ENCODE measurements at places on chromosomes 2 and 18.

DNA sequence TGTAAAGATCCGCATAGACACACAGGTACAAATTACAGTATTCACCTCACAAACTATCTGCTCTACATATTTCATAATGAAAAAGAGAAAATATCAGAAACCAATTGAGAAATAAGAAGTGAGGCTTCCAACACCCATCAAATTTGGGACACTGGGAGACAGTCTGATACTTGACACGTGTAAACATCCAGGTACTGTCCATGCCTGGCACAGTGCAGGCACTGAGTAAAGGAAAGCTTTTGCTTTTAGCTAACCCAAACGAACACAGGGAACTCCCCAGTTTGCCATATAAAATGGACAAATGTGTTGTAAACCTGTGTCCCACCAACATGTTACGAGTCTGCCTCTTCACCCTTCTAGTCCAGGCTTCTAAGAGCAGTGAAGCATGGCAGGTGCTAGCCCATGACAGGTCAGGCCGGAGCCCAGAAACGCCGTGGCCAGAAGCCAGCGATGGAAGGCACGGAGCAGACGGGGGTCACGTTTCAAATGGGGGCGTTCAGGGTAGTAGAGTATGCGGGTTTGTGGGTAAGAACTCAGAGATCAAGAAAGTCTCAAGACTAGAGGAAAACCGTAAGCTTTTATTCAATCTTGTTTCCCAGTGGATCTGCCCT lies 27.0 kb downstream of the CDH2 start:
- no peak for DNase-seq

GRCh38 chr18:9148203-9148552 lies 11.6 kb downstream of the ANKRD12 start:
- no peak for DNase-seq

DNA sequence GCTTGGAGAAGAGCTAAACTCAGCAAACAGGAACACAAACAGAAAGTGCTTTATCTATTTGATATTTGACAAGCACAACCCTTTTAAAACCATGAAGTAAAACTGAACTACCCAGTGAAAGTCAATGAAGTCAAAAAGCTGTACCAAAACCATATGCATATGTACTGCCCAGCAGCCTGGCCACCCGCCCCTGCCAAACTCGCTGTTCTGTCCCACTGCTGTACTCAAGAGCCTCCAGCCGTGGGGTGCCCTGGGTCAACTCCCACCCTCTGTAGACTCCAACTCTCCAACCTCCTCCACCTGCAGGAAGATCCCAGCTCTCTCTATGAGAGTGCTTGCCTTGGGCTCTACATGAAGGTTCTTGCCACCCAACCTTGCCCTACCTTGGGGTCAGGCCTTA lies 268.2 kb downstream of the AGPS start:
- no peak for DNase-seq

- no peak for DNase-seq
These were observed 304.9 kb downstream of the STK39 start for GRCh38 chr2:167942366-167943081.

DNA sequence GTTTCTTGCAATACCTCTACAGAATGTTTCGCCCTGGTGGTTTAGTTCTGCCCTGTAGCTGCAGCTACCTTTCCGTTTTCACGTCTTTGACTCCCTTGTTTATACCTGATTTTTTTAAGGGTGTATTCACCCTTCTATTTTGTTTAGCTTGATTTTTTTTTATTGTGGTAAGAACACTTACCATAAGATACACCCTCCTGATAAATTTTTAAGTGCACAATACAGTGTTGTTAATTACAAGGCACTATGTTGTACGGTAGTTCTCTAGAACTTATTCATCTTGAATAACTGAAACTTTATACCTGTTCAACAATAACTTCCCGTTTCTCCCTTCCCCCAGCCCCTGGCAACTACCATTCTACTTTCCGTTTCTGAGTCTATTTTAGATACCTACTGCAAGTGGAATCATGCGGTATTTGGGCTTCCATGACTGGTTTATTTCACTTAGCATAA lies 48.9 kb upstream of the NABP1 start:
- DNase-seq, result no peak

GRCh38 chr2:8058652-8059051 lies 623.2 kb upstream of the ID2 start:
- no peak for DNase-seq

DNA sequence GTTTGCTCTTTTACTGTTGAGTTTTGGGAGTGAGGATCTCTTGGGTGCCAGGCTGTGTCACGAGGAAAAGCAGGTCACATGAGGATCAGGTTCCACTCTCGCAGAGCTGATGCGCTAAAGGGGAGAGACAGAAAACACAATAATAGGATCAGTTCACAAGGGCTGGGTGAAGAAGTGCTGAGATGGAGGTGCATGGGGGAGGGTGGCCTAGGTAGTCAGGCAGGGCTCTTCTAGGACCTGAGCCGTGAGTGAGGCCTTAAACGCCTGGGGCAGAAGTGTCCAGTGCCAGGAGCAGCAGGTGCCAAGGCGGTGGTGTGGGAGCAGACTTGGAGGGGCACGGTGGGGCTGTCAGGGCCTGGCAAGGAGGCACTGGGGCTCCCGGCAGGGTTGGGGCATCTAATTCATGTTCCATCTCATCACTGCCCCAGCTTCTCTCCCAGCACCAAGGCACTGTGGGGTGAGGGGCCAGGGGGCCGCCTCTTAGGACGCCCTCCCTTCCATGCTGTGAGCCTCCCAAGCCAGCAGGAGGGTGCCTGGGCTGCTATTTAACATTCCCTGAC lies 9.3 kb downstream of the KCNIP3 start:
- no peak for DNase-seq

GRCh38 chr2:188039307-188039706 lies 252.4 kb upstream of the GULP1 start:
- DNase-seq, result no peak

DNA sequence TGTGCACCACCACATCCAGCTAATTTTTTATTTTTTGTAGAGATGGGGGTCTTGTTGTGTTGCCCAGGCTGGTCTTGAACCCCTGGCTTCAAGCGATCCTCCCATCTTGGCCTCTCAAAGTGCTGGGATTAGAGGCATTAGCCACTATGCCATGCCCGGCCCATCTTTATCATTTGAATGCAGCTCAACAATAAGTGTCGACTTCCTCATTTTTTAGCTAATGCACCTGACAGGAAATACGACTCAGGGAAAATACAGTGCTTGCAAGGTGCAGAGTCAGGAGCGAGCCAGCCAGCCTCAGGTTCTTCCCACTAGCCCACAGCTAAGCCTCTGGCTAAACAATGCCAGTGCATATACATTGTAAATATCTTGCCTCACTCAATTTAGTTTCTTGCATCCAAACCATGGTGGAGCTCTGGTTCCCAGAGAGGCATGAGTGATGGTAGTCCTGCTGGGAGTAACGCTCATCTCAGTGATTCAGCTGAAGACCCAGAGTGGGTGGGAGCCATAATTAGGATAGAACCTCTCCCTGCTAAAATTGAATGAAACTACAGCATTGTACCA lies 135.0 kb downstream of the TGIF1 start:
- peak; percentile 87 for DNase-seq

DNA sequence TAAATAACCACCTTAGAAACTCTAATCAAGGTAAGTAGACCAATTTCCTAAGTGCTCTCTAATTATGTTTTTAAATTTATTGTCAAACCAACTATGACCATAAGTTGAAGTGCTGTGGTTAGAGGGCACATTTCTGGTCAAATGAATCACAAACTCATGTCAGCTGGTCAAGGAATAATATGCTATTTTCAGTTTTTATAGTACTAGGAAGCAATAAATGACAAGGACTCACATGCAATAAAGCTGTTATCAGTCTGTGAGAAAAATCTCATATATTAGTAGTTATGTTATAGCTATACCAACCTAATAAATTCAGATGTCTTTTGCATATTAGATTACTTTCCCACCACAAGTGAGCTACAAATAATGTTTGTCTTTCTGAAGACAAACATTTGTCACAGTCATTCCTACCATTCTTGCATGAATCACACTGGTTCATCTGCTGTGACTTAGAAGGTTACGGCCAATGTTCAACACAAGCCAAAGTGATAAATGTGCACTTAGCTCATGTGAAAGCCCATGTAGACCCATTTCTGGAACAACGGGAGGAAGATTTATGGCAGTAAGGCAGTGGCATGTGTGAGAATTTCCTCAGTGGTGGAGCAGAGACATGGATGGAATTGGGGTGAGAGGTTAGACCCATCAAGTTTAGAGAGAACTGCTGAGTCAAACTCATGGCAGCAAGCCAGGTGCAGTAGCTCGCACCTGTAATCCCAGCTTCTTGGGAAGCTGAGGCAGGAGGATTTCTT lies 27.4 kb upstream of the CCNYL1 start:
- no peak for DNase-seq

DNA sequence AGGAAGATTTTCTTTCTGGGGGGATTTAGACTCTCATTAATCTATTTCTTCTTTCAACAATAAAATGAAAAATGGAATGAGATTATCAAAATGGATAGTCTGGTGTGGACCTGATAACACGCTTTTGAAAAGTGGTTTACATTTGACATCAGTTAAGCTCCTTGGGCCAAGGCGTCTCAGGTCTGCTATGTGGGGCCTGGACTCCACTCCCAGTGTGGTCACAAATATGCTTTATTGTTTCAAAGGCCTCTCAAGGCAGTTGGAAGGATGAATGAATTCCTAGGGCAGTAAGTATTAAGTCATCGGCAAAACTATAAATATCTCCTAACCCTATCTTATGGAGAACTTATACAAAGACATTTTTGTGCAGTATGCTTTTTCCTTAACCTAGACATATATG lies 74.5 kb downstream of the ETAA1 start:
- no peak for DNase-seq

- no peak for DNase-seq
These were observed 36.9 kb upstream of the KCNG2 start for GRCh38 chr18:79760881-79761280.

GRCh38 chr18:12434541-12434929 lies 26.8 kb downstream of the PRELID3A start:
- DNase-seq, result no peak

DNA sequence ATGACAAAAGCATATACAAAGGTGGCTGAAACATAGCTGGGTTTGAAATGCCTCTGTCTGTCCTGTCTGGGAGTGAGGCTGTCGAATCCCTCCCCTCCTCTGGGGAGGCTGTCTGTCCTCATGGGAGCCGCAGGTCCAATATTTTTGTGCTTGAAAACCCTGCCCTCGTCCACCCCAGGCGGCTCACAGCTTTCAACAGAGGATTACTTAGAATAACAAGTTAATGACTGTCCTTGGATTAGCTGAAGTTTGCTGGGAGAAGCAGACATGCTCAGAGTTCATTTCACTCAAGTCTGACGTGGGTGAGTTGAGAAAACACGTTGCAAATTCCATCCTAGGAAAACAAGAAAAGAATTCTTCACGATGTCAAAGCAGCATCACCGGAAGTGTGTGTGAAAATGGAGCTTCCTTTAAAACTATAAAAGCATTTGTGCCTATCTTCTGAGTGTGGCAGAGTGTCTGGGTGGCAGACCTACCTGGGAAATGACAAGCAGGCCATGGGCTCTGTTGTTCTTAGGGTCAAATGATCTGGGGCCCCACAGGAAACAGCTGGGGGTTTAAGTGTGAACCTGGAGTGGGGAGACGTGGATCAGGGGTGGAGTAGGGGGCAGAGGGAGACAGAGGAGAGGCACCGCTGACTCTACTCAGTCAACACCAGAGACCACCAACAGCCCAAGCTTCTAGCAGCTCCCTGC lies 77.1 kb downstream of the DDX1 start:
- DNase-seq, result no peak

- DNase-seq, result no peak
These were observed 19.1 kb downstream of the NETO1 start for GRCh38 chr18:72848503-72849237.

DNA sequence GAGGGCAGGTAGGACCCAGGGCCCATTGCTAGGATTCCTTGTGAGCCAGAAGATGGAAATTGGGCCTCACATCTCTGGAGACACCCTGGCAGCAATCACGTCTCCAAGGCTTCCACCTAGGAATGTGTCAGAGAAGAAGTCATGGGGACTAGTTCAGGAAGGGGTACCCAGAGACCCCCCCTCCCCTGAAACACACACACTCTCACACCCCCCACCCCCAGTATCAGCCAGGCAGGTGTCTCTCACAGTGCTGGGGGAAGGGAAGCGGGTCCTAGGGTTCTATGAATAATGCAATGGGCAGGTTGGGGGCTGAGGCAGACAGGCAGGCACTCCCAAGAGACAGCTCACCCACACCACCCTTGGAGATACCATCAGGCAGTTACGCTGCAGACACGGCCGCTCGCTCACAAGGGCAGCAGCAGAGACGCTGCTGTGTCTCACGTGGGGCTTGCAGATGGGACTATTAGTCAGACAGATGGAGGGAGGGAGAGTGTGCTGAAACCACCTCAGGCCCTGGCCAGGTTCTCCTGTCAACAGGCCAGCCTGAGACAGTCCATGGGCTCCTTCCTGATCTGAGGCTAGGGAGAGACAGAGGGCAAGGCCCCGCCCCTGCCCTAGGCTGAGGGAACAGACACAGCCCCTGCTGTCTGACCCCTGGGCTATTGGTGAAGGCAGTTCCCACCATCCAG lies 134.6 kb downstream of the CYP26B1 start:
- peak; percentile 29 for DNase-seq

- no peak for DNase-seq
These were observed 213.1 kb downstream of the NBAS start for GRCh38 chr2:15348045-15348444.

- no peak for DNase-seq
These were observed 6.6 kb downstream of the ARHGAP25 start for GRCh38 chr2:68741238-68741637.

GRCh38 chr2:233996461-233996860 lies 54.0 kb upstream of the SPP2 start:
- DNase-seq, result no peak

DNA sequence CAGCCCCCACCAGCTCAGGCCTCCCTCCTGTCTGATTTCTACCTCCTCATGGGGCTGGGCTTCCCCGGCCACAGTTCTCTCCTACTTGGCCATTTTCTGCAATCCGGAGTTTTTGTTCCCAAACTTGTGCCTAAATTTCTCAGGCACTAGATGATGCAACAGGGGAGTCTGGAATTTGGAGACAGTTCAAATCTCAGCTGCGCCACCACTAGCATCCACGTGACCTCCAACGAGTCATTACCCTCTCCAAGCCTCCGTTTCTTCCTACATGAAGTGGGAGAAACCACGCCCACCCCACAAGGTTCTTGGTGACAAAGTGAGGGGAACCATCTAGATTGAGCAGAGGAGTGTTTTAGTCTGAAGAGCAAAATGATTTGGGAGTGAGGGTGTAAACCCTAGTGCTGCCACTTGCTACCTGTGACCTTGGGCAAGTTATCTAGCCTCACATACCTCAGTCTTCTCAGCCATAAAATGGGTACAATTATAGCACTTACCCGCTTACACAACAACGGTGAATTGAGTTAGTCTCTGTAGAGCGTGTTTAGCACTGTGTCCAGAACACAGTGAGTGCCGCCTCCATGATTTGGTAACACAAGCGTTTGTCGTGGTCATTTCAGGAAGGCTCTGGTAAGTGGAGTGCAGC lies 61.4 kb upstream of the ASAP2 start:
- DNase-seq, result no peak

All from H9 (cell line).